ENCODE measurements at places on chromosomes 6 and 20. TPM values are rescaled to one million over a fixed set of nuclear protein-coding genes. Genes with fewer than 3 reads are reported as not detected.

NOX3 gene
- not detected for total RNA-seq

DNA sequence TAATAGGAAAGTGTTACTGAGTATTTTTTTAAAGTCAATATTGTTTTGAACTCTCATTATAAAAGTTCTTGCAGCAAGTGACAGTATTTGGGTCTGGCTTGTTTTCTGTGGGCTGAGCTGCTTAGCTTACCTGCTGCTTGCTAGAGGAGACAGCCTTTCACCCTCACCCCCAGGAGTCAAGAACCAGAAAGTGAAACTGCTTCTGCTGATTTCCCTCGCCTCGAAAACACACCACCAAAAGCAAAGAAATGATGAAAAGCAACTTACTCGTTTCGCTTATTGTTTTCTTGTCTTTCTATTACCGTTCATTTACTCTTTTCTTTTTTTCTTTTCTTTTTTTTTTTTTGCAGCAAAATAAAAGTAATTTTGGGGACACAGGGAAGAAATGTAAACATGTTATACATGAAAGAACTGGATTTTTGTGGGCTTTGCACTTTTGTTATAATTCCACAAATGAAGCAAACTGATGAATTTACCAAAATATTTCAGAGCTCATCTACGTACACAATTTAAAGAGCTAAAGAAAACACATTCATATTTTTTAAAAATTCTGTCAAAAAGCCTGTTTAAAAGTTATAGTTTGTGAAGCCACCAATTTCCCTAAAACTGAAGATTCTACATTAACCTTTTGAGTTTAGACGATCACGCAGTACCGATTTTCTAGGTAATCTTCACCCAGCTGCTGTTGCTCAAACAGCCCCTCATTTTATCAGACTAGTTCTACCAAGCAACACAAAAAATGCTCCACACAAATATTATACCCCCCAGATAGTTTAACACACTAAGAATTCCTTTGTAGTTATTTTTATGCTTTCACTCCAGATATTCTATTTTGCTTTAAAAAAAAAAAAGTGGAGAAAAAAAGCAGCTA lies 1.7 kb downstream of the SCML4 start:
- DNase-seq, result no peak

C6orf163 gene
- 7.7 TPM for total RNA-seq

SYNDIG1 gene
- 4.6 TPM for total RNA-seq

DNA sequence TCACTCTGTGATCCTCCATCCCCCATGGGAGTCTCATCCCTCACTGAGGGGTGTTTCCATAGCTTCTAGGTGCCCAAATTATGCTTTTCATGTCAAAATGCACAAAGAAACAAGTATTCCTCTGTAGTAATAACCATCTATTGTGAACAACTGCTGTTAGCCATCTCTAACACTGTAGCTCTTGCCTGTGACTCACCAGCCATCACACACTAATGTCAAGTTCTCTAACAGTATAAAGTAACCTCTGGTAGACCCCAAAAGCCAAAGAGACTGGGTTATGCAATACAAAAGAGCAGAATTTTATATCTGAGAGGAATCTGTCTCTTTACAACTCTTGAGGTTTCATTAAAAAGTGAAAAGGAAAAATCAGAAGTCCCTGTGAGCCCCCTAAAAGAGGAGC lies 25.4 kb upstream of the IYD start:
- DNase-seq, result no peak

DPPA5 gene
- total RNA-seq, result not detected

DNA sequence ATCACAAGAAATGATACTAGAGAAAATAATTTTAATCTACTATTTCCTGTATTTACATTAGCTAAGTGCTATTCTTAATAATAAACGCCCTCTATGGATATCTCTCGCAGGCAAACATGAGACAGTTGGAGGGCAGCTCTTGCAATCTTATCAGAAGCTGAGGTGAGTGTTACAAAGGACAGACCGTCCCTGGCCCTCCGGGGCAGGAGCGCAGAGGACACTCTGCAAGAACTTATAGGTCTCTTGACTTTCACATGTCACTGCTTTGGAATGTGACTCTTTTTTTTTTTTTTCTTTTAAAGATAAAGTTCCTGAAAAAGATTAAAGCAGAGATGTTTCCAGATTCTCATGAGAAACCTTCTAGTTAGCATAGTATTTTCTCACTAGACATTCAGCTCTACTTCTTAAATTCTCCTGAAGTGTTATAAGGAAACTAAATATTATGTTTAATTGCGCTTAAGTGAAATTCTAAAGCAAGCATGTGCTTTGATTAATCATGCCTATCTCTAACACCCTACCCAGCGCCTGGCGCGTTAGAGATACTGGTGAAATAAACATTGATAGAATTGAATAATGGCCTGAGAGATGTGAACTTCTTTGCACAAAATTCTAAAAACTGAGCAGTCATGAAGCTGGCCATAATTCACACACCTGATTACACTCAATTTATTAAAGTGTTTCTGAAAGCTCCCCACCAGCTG lies 57.4 kb downstream of the SYTL3 start:
- no peak for DNase-seq

DNA sequence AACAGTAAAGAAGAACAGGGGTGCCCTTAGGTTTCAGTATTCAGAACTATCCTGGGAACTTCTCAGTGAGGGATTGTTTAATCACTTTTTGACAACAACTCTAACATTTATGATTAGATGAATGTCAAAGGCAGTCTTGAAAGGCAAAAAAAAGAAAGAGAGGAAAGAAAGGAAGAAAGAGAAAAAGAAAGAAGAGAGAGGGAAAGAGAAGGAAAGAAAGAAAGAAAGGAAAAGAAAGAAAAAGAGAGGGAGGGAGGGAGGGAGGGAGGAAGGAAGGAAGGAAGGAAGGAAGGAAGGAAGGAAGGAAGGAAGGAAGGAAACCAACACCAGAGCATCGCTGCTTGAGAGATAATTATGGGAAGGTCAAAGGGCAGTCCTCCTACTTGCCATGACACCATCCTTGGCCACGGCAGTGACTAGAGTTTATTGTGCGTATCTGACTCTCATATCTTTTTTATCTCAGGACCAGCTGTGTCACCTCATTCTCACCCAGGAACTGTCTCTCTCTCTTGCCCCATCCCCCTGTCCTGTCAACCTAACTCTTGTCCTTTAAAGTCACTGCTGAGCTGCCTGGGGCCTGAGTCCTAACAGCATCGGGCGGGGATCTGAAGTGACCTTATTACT lies 96.8 kb upstream of the ATXN1 start:
- no peak for DNase-seq

- DNase-seq, result no peak
Observed at GRCh38 chr6:1958257-1958656, 287.1 kb downstream of the GMDS start.

FAM209B gene
- total RNA-seq, result not detected

Measured in ureter (tissue), 1 donor.